ENCODE measurements at places on chromosomes 2 and 18.

DNA sequence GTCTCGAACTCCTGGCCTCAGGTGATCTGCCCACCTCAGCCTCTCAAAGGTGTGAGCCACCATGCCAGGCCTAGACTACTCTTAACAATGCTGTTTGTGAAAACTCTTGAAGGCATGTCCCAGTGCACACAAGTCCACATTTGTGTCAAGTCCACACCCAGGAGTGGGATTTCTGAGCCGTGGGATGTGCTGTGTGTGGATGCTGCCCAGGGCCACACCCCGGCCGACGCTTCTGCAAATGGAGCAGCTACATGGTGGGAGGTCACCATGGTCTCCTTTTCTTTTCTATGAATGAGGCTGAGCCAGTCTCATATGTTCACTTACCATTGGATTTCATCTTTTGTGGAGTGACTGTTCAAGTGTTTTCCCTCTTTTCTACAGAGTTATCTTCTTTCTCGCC is 15.8 kb downstream of the SNED1 start:
- H3K4me3 ChIP-seq = no peak overlapping the region
- no peak for DNase-seq
- no peaks in the 10 kb centered on the region for H3K27me3 ChIP-seq
- H3K36me3 ChIP-seq = no peaks in the 10 kb centered on the region
- H3K27ac ChIP-seq = no peak overlapping the region

DNA sequence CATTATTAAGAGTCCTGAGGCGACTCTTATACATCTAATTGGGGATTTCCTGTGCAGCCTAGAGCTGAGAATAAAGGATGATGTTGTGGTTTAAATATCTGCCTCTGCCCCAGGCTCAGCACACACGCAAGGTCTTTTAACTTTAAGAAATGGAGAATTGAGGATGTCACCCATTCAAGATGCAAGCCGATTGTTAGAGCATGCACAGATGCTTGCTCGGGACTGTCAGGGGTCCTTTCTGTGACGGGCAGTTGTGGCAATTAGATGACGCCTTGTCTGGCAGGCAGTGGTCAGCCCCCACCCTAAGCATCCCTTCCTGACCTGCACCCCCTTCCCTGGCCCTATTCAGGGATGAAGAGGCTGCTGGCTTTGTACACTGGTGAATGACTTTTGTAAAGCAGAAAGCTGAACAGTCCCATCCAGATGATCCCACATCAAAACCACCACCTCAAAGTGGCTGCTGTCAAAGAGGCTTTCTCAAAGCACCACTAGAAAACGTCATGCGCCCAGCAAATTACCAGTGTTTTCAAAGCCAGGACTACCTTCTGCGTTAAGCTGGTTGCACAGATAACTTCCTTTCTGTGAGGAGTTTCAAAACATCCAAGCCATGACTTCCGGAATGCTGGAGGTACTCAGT is 23.7 kb downstream of the FAM178B start:
- no peaks in the 10 kb centered on the region for H3K27me3 ChIP-seq
- peak overlapping the region; percentile 90 for H3K27ac ChIP-seq
- peaks cover 66% of the 10 kb centered on the region for H3K4me1 ChIP-seq
- H3K36me3 ChIP-seq = no peaks in the 10 kb centered on the region

DNA sequence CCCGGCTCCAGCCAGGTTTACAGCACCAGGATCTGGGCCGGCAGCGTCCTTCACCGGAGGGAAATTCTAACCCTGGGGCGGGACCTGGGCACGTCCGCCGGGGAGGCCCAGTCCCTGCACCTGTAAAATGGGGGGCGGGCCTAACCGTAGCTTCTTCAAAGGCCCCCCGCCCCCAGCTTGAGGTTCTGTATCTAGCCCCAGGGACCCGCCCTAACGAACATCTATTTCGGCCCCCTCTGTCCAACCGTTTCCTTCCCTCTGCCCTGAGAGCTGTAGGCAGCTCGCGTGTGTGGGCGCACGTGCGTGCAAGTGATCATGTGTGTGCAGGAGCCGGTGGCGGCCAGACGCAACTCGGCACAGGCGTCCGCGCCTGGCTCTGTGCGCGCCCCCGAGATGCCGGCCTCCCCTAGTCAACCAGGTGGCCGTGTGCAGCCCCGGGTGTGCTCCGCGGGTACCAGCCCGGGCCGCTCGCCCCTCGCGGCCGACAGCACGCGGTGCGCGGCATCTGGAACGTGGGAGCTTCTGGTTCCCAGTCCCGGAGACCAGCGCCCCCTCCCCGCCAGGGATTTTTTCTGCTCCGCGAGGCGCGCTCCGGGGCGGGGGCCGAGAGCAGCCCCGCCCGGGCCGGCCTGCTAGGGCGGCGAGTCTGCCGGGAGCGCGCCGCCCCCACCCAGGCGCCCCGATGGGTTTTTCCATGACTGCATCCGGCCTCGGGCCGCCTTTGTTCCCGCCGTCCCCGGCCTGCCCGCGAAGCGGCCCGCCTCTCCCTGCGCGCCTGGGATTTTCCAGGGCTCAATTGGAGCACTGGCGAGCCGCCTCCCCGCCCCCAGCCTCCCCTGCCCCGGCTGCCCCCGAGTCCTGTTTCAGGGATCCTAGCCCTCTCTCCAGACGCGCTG is 21.2 kb downstream of the TEX44 start:
- peaks cover 58% of the 10 kb centered on the region for H3K4me1 ChIP-seq
- no peaks in the 10 kb centered on the region for H3K36me3 ChIP-seq
- DNase-seq = peak; percentile 80
- H3K27ac ChIP-seq = peak overlapping the region; percentile 98
- H3K4me3 ChIP-seq = peak overlapping the region; percentile 87
- no peaks in the 10 kb centered on the region for H3K27me3 ChIP-seq

GRCh38 chr2:239805043-239805329 is 220.2 kb downstream of the NDUFA10 start:
- DNase-seq = no peak
- no peaks in the 10 kb centered on the region for H3K36me3 ChIP-seq
- H3K27me3 ChIP-seq = peaks cover 3% of the 10 kb centered on the region
- peak overlapping the region; percentile 60 for H3K27ac ChIP-seq

DNA sequence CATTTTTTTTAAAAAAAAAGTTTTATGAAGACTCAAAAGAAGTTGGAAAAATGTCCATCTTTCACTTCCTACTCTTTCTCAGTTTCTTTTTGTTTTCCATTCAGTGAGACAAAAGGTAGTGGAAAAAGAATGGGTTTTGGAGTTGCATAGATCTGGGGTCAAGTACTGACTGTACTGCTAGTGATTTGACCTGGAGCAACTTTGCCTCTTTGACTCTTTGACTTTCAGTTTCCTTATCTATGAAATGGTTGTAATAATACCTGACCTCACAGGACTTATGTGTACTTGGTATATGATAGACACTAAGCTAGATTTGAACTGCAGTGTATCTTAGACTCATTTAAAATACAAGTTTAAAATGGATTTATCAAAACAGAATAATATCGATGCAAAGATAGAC is 3.5 kb upstream of the KCNE4 start:
- no peak for DNase-seq
- H3K4me3 ChIP-seq = no peak overlapping the region
- no peaks in the 10 kb centered on the region for H3K36me3 ChIP-seq

GRCh38 chr2:181904022-181904632 is 12.6 kb downstream of the ITPRID2 start:
- peaks cover 51% of the 10 kb centered on the region for H3K4me1 ChIP-seq
- peak overlapping the region; percentile 3 for H3K27ac ChIP-seq
- H3K27me3 ChIP-seq = no peaks in the 10 kb centered on the region
- DNase-seq = no peak
- peaks cover 28% of the 10 kb centered on the region for H3K36me3 ChIP-seq

Data from neural crest cell (in vitro differentiated cells).